Stimulated activated CD4-positive, alpha-beta T cell treated with anti-CD3 and anti-CD28 coated beads, Interleukin-15, amount 100 ng/mL, for 48 hours (primary cell): ENCODE measurements at places on chromosomes 5 and 9.
A peak's percentile ranks its signal among the peaks of the same experiment; 100 is the strongest.

DNA sequence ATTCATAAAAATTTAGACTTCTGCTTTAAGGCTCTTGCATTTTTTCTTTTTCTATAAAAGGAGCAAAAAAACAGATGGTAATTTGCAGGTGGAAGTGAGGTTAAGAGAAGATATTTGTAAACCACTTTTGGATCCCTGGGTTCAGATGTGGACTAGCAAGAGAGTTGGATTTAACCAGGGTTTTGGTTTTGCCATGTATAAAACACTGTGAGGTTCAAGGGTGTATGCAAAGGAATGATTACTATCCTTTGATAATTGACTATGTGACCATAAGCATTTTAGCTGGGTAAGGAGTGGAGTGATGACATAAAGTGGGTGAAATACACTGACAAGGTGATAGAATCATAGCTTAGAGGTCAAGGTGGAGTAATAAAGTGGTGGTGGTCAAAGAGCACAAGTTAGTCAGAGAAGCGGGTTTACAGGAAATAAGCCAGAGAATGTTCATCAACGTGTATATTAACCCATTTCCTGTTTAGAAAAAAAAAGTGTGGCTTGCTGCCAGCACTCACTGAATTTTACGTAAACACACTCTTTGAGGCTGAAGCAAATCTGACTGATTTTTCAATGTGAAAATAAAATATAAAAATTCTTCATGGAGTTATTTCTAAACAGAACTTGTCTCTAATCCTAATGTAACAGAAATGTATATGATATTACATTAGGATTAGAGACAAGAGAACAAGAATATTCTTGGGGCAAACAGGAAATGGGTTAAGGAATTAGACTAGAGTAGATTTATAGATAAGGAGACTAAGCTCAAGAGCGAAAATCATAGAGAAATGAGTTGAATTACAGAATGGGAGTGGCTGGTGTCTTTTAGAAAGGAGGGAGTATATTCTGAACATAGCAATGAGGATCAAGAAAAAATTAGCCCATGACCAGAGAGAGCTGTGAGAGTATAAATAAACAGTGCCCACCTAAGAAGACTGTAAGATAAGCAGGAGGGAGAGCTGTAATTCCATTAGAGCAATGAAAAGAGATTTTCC, 74.5 kb downstream of the CDKN2A start:
- peak; percentile 0 for DNase-seq

- DNase-seq: no peak
These were observed 90.9 kb upstream of the SLCO6A1 start for GRCh38 chr5:102589661-102590060.

GRCh38 chr5:88503041-88503345, 234.3 kb upstream of the TMEM161B start:
- DNase-seq: no peak

- no peak for DNase-seq
These were observed 33.4 kb downstream of the TMEM252 start for GRCh38 chr9:68507130-68507805.

- DNase-seq: no peak
These were observed 400.0 kb downstream of the DEPDC1B start for GRCh38 chr5:60299944-60300343.

GRCh38 chr9:127455324-127455992, 4.1 kb downstream of the LRSAM1 start:
- no peak for DNase-seq

DNA sequence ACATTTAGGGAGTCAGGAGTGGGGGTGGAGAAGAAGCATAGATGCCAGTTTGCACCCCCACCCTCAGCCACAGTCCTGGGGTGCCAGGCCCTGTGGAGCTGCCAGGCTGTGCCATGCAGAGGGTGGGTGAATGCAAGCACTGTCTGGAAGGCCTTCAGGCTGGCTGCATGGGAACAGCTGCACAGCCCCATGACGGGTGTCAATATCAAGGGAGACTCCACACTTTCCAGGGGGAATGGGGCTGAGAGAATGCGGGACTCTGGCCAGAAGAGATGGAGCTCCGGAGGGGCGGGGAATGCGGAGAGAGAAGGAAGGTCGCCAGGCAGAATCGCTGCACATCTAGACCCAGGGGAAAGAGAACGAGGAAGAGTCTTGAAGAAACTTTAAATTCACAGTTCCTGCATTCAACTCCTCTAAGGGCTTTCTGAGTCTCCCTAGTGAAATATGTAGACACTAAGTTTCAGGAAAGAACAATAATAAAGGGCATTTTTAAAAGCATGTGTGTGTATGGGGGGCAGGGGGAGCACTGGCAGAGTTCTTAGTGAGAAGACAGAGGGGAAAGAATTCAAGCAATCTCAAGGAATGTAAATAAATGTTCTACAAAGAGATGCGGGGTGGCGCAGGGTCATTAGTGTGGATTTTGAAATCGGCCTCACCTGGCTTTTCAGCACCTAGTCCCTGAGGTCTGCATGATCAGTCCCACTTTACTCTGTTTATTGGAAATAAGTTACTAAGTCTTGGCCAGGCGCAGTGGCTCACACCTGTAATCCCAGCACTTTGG, 59.1 kb downstream of the BOD1 start:
- DNase-seq: no peak

- DNase-seq: no peak
These were observed 15.4 kb downstream of the FAM174A start for GRCh38 chr5:100550531-100551051.

GRCh38 chr9:110880189-110880588, 158.1 kb downstream of the LPAR1 start:
- DNase-seq: no peak

GRCh38 chr9:131585375-131585774, 40.1 kb downstream of the PRRT1B start:
- DNase-seq: peak; percentile 18
